ENCODE measurements at places on chromosomes 7 and 10.

DNA sequence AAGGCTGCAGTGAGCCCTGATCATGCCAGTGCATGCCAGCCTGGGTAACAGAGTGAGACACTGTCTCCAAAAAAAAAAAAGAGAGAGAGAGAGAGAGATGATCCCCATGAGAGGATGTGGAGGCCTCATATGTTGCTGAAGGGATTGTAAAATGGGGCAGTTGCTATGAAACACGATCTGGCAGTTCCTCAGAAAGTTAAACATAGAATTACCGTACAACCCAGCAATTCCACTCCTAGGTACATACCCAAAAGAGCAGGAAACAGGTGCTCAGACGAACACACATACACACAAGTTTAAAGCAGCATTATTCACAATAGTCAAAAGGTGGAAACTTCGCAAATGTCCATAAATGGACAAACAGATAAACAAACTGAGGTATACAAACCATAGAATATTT lies 27.4 kb upstream of the CYTH3 start:
- no peak for DNase-seq

DNA sequence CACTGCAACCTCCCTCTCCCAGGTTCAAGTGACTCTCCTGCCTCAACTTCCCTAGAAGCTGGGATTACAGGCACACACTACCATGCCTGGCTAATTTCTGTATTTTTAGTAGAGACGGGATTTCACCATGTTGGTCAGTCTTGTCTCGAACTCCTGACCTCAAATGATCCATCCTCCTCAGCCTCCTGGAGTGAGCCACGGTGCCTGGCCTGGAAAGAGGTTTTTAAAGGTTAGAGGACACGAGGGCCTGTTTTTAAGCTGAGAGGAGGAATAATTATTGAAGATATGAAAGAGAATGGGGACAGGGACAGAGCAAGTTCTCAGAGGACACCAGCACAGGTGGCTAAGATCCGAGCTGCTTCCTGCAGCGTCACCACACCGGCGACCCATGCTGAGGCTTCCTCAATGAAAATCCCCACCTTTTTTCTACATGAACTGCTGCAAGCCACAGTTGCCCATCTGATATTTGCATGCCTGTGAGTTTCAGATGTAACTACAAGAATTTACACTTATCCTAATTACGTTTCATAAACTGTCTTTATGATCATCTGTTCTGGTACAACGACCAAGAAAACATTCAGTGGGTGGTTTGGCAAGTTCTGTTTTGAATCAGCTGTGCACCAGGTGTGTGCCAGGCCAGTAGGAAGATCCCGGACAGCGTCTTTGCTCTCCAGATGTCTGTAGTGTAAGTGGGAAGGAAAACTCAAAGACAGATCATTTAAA lies 76.0 kb downstream of the HIP1 start:
- DNase-seq = no peak

DNA sequence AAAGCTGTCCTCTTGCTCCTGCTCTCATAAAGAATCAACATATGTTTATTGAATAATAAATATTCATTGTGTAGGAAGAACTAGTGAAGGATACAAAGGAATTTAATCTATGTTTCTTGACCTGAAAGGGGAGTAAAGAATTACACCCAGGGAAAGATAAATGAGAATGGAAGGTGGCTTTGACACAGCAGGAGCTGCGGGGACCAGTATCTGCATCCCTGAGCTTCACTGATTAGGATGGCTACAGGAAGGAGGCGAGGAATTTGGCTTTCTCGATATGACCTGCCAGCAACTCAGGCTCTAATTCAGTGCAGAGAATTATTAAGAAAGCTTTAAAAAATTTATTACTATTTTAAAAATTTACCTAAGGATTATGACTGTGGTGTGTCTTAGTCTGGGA lies 194.6 kb downstream of the SEC23IP start:
- DNase-seq = no peak

DNA sequence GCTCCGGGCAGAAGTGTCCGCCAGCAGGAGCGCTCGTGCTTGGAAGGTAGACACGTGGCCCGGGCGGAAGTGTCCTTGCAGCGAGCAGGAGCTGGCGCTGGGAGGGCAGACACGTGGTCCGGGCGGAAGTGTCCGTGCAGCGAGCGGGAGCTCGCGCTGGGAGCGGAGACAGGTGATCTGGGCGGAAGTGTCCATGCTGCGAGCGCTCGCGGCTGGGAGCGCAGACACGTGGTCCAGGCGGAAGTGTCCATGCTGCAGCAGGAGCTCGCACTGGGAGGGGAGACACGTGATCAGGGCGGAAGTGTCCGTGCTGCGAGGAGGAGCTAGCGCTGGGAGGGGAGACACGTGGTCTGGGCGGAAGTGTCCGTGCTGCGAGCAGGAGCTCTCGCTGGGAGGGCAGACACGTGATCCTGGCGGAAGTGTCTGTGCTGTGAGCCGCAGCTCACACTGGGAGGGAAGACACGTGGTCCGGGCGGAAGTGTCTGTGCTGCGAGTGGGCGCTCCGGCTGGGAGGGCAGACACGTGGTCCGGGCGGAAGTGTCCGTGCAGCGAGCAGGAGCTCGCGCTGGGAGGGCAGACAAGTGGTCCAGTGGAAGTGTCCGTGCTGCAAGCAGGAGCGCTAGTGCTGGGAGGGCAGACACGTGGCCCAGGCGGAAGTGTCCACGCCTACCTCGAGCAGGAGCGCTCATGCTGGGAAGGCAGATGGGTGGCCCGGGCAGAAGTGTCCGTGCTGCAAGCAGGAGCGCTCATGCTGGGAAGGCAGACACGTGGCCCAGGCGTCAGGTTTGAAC lies 41.1 kb upstream of the PRKAR1B start:
- DNase-seq = no peak

DNA sequence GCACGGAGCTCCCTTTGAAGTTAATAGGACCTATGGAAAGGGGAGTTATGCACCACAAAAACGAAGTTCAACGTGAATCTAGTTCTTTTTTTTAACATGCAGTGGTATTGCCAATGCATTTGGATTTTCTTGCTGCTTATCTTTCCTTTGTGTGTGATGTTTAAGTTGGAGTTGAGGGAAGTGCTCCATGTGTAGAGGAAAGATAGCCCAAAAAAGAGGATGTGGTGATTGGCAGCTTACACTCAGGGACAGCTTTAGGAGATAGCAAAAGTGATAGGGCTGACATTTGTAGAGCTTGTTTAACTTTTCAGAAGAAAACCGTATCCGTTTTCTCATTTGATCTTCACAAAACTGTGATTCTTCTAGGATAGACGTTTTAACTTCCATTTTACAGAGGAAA lies 101.3 kb downstream of the MDFIC start:
- DNase-seq = no peak

GRCh38 chr10:22945934-22946673 lies 18.3 kb downstream of the ARMC3 start:
- DNase-seq = no peak

DNA sequence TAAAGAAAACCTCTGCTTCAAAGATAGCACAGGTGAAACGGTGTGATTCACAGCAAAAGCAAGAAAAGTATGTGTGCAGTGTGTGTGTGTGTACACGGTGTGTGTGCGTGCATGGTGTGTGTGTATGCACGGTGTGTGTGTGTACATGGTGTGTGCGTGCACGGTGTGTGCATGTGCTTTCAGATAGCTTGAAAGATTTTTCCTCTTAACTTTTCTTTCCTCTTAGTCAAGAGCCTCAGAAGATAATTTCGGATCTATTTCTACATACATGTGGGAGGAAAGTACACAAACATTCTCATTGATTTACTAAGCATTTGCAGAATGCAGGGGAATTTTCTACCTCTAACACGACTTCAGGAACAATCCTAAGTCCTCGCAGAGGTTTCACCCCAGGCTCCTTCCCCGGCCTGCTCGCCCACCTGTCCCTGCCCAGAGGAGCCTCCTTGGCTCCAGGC lies 2.9 kb downstream of the FGFR2 start:
- DNase-seq = no peak

GRCh38 chr7:97480772-97481390 lies 251.0 kb upstream of the TAC1 start:
- no peak for DNase-seq

GRCh38 chr10:79335094-79335469 lies 12.2 kb upstream of the PPIF start:
- no peak for DNase-seq

GRCh38 chr7:8594115-8594514 lies 160.7 kb downstream of the NXPH1 start:
- no peak for DNase-seq

DNA sequence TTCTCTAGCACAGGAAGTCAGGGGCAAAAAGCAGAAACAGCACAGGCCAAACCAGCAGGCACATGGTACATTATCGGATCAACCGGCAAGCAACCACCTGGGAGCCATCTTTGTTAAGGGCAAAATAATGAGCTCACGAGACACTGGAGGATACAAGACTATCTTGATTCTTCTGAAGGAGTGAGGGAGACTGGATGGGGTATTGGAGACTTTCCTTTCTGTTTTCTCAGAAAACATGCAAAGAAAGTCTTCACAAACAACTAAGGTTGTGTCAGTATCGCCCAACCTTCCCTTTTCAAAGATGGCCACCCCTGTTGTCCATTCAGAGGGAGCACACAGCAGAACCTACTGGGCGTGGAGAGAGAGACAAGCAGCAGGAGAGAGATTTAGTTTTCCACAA lies 29.6 kb downstream of the GOLGA7B start:
- DNase-seq = no peak

DNA sequence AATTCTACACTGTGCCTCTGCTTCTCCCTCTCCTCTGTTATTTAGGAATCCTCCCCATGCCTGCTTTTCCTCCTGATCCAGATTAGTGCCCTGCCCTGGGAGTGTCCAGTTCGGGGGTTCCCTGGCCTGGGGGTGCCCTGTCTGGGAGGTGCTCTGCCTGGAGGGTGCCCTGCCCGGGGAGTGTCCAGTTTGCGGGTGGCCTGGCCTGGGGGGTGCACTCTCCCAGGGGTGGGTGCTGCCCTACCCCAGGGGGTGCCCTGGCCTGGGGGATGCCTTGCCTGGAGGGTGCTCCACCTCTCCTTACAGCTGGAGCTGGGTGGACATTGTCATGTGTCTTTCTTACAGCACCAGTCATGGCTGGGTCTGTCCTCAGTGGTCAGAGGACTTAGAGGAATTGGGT lies 20.2 kb downstream of the RAMP3 start:
- DNase-seq = no peak

DNA sequence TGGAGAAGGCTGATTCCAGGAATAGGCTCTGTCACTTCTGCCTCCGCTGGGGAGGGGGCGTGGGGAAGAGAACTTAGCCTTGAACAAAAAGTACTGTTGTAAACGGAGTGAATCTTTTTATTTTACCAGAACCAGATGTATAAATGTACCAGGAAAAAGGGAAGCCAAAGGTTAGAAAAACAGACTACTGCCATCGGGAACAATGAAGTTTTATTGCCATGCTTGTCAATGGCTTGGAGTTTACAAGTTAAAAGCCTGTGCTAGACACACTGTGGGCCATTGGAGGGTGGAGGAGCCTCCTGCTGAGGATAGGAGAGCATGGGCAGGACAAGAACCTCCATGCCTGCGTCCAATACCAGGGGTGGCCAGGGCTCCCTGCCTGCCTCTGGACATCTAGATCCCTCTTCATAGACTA lies 161.7 kb upstream of the LYZL2 start:
- no peak for DNase-seq

DNA sequence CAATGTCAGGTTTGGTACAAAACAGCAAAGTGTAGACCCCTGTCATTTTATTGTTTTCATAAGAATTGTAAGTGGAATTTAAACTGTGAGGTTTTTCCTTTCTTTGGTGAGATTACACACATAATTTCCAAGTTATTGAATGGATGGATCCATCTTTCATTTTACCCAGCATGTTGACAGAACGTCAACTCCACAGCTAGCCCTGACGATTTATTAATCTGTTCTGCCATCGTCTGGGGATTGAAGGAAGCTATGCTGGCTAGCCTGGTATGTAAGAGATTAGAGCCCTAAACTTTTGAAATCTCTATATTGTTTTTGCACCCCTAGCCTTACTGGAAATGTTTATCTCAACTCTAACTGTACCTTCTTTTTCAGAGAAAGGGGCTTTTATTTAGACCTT lies 8.6 kb downstream of the WNT16 start:
- DNase-seq = no peak

Measured in CD4-positive, alpha-beta T cell treated with Interleukin-21 for 1 hour (primary cell).